ENCODE measurements at places on chromosomes 1 and 21. TPM values are rescaled to one million over a fixed set of nuclear protein-coding genes. Genes with fewer than 3 reads are reported as not detected.

DNA sequence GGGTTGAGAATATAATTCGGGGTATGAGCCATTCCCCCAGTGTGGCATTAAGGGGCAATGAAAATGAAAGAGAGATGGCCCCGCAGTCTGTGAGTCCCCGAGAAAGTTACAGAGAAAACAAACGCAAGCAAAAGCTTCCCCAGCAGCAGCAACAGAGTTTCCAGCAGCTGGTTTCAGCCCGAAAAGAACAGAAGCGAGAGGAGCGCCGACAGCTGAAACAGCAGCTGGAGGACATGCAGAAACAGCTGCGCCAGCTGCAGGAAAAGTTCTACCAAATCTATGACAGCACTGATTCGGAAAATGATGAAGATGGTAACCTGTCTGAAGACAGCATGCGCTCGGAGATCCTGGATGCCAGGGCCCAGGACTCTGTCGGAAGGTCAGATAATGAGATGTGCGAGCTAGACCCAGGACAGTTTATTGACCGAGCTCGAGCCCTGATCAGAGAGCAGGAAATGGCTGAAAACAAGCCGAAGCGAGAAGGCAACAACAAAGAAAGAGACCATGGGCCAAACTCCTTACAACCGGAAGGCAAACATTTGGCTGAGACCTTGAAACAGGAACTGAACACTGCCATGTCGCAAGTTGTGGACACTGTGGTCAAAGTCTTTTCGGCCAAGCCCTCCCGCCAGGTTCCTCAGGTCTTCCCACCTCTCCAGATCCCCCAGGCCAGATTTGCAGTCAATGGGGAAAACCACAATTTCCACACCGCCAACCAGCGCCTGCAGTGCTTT lies 9.4 kb downstream of the PROX1 start:
- no peak for DNase-seq

GRCh38 chr1:23290836-23291565 lies 53.1 kb downstream of the HNRNPR start:
- no peak for DNase-seq

DNA sequence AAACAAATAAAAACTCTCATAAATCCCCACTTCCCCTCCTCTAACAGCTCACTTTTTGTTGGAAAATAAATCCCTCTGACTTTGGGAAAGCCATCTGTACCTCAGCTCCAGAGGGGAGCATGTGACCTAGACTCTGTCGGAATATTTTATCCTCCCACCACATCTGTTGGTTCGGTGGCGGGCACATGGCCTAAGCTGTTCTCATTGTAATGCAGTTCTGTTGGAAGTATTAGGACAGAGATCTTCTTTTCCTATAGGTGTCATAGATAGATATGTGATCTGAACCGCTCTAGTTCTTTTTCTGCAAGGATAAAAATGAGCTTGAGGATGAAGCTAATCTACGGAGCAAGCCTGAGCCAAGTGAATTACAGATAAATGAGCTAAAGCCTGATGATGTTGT lies 50.5 kb upstream of the EPS8L3 start:
- no peak for DNase-seq

DNA sequence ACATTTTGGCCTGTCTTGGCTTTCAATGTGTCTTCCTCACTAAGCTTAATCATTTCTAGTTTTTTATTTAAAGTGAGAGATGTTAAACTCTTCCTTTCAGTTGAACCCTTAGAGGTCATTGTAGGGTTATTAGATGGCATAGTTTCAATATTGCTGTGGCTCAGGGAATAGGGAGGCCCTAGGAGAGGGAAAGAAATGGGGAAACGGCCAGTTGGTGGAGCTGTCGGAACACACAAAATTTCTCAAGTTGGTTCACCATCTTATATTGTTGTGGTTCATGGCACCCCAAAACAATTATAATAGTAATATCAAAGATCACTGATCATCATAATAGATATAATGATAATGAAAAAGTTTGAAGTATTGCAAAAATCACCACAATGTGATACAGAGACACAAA lies 31.4 kb upstream of the KAZN start:
- no peak for DNase-seq

DNA sequence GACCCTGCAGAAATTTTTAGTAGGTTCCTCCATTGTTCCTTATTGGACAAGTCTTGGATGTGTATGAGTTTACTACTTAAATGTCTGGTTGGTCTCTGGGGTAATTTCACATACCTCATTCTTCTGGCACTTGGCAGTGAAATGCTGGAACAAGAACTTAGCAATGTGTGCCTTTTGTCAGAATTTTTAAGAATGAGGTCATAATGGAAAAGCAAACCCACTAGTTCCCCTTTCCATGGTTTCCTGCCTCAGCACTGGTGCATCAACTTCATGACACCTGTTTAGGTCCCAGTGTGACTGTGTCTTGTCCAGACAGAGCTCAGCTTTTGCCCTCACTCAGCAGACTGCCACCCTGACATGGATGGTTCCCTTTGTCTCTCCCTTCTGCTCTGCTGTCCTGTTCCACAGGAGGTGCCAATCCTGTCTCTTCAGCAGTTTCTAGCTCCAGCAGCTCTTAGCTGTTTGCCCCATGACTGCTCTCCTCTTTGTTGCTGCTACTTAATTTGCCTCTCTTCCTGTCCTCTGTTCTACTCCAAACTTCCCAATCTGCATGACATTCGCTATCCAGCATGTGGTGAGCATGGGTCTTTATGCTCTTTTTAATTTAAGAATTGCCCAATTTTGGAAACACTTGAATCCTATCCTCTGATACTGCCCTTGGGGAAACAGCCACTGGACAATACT lies 135.6 kb downstream of the CYYR1 start:
- no peak for DNase-seq

- DNase-seq: peak; percentile 10
These were observed 40.3 kb downstream of the MORN1 start for GRCh38 chr1:2350911-2351655.

- no peak for DNase-seq
These were observed 481.1 kb downstream of the PTBP2 start for GRCh38 chr1:97202481-97203380.

- DNase-seq: no peak
These were observed 16.0 kb downstream of the LRIG2 start for GRCh38 chr1:113088972-113089371.

DNA sequence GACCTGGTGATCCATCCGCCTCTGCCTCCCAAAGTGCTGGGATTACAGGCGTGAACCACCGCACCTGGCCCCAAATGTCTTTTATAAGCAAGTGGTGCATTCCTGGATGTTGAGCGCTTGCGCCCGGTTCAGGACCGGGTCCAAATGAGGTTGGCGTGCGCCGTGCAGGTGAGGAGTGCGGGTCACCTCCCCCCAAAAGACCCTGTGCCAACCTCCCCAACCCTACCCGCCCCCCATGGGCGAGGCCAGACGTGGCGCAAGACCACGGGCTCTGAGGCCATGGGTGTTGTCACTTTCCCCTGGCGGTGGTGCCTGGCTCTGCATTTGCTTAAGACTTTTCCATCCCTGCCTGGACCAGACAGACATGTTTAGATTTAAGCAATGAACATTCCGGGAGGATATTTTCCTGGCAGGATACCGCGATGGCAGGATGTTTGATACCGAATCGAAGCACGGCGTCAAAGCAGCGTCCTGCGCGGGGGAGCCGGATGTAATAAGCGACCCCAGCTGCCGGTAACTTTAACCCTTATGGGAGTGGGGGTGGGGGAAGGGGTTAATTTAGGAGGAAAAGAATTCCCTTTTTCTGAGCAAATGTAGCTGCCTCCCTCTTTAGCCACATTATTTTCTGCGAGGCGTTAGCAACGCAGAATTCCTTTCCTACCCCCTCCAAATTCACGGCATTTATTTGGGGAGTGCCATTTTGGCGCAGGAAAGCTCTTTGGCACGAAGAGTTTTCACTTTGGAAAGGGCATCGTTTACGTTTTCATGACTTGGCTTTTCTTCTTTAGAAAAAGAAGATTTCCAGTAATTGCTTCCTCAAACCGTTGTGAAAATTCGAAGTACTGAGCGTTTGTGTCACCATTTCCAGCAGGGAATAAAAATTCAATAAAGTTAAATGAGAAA lies 27.8 kb upstream of the RNF187 start:
- peak; percentile 37 for DNase-seq

GRCh38 chr1:46477153-46477929 lies 12.3 kb upstream of the DMBX1 start:
- DNase-seq: peak; percentile 53

- no peak for DNase-seq
These were observed 1.6 kb downstream of the ST6GALNAC5 start for GRCh38 chr1:76868916-76869315.

DNA sequence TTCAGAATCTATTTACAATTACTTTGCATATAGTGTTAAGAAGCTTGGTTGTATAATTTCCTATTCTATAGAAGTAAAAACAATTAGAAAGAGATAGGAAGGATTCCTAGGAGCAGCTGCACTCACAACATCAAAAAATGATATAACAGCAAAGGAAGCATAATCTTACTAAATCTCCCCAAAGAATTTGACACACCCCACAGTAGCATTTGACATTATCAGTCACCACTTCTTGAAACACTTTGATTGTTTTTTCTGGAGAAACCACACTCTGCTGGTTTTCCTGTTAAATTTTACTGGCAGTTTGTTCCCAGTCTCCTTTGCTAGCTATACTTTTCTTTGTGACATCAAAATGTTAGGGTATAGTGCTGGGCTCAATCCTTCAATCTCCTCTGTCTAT lies 100.8 kb upstream of the KIAA1614 start:
- DNase-seq: no peak

- DNase-seq: no peak
These were observed 11.1 kb upstream of the PTPN7 start for GRCh38 chr1:202171292-202172014.

- no peak for DNase-seq
These were observed 1.8 kb upstream of the MEX3A start for GRCh38 chr1:156083800-156084790.

- DNase-seq: no peak
These were observed 596 bp upstream of the TCEA3 start for GRCh38 chr1:23425193-23425494.

DNA sequence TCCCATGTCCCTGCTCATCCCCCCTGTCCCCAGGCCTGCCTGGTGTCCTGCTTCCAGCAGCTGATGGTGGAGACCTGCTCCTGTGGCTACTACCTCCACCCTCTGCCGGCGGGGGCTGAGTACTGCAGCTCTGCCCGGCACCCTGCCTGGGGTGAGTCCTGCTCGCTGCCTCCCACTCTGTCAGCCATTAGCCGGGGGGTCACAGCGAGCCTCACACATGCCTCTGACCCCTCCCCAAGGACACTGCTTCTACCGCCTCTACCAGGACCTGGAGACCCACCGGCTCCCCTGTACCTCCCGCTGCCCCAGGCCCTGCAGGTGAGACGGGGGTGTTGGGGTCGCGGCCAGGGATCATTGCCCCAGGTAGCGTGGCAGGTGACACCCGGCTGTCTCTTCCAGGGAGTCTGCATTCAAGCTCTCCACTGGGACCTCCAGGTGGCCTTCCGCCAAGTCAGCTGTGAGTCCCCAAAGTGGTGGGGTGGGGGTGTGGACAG lies 10.0 kb downstream of the SCNN1D start:
- peak; percentile 68 for DNase-seq

GRCh38 chr1:93708734-93709481 lies 27.3 kb upstream of the BCAR3 start:
- no peak for DNase-seq

DNA sequence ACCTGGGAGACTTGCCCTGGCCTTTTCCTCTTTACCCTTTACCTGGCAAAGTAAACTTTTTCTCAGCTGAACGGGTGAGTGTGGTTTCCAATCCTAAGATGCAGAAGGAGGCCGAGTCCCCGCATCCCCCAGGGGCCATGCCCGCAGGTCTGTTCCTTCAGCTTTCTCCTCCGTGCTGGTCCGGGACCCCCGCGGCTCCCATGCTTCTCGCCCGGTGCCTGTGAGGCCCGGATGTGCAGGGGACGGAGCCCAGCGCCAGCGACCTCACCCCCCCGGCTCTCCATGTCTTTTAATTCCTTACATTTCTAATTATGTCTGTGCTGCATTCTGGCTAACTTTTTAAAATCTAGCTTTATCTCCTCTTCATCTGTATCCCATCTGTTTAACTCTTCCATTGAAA lies 21.5 kb upstream of the SCYL3 start:
- no peak for DNase-seq

DNA sequence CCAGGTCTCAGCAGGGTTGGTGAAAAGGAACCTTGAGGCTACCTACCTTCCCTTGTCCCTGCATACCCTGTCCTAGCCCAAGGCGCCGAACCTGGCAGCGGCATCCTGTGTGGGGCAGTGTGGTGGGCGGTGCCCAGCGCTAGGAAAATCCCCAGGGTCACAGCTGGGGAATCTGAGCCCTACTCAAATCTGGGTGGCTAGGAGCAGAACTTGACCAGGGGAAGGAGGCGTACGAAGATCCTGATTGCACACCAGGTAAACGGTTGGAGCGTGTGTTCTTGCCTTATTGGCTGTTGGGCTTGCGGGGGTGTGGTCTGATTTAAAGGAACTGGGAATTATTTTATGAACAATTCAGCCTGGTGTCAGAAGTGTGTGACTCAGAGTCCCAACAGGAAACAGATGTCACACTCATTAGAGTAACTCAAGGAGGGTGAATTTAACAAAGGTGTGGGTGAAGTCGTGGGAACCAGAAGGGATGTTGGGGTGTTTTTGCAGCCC lies 118.6 kb downstream of the LRIG2 start:
- DNase-seq: no peak

- no peak for DNase-seq
These were observed 294.9 kb downstream of the LRRIQ3 start for GRCh38 chr1:73903092-73903491.

DNA sequence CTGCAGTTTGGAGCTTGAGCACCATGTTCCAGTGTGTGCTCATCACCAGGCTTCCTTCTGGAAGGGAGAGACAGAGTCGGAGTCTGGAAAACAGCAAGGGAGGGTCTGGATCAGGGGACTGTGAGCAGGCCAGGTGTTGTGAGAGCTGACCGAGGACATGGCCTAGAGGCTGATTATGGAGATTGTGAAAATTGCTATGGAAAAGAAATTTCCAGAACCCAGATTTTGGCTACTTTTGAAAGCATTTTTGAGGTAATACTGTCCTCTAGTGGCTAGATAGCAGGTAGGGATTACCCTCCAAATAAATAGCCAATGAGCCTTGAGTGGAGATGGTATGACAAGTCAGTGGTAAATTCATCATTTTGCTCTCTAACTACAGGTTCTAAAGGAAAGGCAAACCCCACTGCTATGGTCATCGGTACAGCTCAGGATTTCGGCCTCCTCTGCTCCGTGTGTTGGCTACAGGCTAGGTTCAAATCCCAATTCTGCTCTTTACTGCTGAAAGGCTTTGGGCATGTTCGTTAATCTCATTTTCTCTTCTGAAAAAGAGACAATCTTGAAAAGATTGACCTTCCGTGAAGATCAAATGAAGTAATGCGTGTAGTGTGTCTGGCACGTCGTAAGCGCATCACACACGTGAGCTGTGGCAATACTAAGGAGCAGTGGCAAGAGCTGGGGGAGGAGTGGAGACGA lies 1.0 kb upstream of the HAO2 start:
- no peak for DNase-seq

The ARHGEF16 gene
- not detected for total RNA-seq

The ATAD3C gene
- 2.9 TPM for total RNA-seq

The PLPPR5 gene
- not detected for total RNA-seq

The FCRL2 gene
- total RNA-seq: 0.44 TPM

The PRDM16 gene
- total RNA-seq: not detected

The SH2D1B gene
- total RNA-seq: 0.22 TPM

The SOD1 gene
- total RNA-seq: 124 TPM

Data from T-helper 17 cell (primary cell).